ENCODE measurements at places on chromosomes 13 and 19.

GRCh38 chr19:48613852-48614435 lies 932 bp downstream of the FAM83E start:
- no peak for DNase-seq

DNA sequence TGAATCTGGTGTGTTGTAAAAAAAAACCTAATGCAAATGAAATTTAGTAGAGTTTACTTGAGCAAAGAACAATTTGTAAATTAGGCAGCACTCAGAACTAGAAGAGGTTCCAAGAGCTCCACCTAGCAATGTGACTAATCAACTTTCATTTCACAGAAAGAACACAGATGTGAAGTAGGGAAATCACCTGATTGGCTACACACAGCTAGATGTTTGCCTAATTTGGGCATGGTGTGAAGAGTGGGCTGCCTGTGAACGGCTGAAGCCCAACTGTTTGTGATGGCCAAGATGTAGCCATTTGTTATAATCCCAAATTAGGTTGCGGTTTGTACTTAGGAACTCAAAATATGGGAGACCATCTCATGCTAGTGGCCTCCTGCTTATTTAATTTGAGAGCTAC lies 724.4 kb upstream of the SLITRK5 start:
- no peak for DNase-seq

- DNase-seq = peak; percentile 33
These were observed 344.4 kb upstream of the PCDH9 start for GRCh38 chr13:67574320-67575233.

DNA sequence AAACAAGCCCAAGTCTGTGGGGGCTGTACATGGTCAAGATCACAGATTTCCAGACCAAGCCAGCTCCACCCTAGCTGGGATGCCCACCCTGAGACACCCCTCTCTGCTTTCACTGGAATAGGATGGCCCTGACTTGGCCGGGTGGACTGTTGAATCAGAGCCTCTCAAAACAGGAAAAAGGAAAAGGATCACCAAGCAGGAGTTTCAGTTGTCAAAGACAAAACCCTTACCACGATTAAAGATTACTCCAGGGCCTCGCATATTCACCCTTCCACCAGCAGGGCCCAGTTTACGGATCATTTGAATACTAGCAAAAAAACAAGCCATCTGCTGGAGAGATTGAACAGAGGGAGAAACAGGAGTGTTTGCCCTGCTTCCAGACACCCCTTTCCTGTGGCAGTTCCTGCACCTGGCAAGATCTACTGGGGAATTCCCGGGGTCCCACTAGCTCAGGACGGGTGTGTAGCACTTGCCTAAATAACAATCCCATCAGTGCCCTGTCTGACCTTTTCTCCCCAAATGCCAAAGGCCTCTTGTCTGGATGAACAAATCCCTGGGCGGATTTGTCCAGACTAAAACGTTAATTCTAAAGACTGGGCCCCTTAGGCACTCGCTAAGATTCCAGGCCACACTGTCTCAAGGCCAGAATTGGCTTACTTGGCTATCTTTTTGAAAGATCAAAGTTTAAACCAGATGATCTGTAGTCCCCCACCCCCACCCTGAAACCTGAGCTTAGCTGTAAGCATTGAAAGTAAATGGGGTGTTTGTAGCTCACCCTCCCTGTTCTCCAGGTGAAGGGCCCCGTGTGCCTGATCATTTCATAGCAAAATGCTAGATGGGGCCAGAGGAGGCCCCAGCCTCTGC lies 38.4 kb downstream of the ACTN4 start:
- no peak for DNase-seq

- DNase-seq = no peak
These were observed 1.1 kb downstream of the SAFB2 start for GRCh38 chr19:5621311-5621944.

GRCh38 chr13:28568286-28568685 lies 73.4 kb upstream of the FLT1 start:
- DNase-seq = peak; percentile 23

DNA sequence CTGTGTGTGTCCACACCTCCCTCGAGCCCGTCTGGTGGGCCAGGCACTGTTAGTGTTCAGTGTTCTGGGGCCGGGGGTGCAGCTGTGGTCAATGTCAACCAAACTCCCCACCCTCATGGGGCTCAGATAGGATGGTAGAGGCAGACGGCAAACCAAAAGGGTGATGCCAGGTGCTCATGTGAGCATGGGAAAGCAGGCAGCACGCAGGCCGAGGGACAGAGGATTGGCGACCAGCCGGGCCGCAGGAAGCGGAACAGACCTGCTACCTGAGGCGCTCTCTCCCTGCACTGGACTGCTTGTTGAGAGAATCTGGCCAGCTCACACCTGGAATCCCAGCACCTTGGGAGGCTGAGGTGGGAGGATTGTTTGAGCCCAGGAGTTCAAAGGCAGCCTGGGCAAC lies 29.1 kb downstream of the DHX34 start:
- no peak for DNase-seq

DNA sequence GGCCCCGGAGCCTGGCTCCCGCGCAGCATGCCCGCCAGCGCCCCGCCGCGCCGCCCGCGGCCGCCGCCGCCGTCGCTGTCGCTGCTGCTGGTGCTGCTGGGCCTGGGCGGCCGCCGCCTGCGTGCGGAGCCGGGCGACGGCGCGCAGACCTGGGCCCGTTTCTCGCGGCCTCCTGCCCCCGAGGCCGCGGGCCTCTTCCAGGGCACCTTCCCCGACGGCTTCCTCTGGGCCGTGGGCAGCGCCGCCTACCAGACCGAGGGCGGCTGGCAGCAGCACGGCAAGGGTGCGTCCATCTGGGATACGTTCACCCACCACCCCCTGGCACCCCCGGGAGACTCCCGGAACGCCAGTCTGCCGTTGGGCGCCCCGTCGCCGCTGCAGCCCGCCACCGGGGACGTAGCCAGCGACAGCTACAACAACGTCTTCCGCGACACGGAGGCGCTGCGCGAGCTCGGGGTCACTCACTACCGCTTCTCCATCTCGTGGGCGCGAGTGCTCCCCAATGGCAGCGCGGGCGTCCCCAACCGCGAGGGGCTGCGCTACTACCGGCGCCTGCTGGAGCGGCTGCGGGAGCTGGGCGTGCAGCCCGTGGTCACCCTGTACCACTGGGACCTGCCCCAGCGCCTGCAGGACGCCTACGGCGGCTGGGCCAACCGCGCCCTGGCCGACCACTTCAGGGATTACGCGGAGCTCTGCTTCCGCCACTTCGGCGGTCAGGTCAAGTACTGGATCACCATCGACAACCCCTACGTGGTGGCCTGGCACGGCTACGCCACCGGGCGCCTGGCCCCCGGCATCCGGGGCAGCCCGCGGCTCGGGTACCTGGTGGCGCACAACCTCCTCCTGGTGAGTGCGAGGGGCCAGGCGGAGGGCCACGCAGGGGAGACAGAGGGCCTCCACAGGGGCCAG lies at the start of gene KL:
TSS of gene KL (plus strand) at position 10 of the 909 bp plus-strand sequence. CDS start at position 28, 18 bp downstream.
- no peak for DNase-seq

DNA sequence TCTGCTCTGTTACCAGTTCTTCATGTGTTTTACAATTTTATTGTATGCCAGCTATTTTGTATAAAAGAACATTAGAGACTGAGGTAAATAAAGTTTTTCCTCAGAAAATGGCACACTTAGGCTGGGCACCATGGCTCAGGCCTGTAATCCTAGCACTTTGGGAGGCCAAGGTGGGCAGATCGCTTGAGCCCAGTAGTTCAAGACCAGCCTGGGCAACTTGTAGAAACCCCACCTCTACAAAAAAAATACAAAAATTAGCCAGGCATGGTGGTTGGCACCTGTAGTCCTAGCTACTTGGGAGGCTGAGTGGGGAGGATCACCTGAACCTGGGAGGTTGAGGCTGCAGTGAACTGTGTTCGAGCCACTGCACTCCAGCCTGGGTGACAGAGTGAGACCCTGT lies 32.0 kb downstream of the CCDC8 start:
- DNase-seq = no peak

DNA sequence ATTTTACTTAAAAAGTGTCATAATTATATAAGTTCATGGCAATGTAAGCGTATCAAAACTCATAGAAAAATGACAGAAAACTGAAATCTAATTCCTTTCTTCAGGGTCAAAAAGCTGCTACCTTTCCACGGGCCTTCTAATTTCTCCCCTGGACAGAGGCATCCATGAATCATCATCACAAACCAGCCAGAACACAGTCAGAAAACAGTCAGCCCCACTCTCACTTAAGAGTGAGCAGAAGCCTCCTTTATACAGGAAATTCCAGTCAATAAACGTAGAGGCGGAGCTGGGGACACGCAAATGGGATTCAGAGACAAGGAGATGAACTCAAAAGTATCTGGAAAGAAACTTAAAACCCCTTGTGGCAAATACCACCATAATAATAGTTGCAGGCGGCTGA lies 54.2 kb upstream of the ABCC4 start:
- peak; percentile 20 for DNase-seq

DNA sequence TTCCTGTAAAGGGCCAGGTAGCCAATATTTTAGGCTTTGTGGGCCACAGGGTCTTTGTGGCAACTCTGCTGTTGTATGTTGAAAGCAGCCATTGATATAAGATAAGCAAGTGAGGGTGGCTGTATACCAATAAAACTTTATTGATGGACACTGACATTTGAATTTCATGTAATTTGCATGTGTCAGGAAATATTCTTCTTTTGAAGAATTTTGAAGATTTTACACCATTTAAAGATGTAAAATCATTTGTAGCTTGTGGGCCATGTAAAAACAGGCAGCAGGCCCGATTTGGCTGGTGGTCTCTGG lies 2.4 kb upstream of the CTU1 start:
- DNase-seq = no peak

- DNase-seq = no peak
These were observed 136.1 kb downstream of the ZDHHC20 start for GRCh38 chr13:21322988-21323387.

DNA sequence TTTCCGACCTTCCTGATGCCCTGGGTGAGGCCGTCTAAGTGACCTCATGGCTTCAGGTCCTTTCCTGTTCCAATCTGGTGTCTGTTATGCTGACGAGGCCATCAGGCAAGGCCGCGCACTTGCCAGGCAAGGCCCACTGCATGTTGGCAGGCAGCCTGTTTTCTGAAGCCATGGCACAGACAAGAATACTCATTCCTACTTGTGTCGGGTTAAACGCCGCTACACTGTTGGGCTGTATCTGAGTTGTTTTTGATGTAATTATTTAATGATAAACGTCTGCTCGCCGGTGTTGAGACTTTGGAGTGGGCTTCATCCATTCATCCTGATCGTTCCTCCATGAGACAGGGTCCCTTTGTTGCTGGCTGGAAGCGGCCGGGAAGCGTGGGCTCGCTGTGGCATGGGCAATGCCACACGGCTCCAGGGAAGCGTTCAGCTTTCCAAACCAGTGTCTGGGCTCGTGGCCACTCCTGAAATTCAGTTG lies 92.1 kb downstream of the ATP11A start:
- no peak for DNase-seq

GRCh38 chr19:5247957-5248705 lies 92.5 kb downstream of the PTPRS start:
- no peak for DNase-seq

GRCh38 chr13:21796066-21796465 lies 125.2 kb downstream of the FGF9 start:
- DNase-seq = no peak

- no peak for DNase-seq
These were observed 2.3 kb upstream of the CD320 start for GRCh38 chr19:8310342-8311055.

DNA sequence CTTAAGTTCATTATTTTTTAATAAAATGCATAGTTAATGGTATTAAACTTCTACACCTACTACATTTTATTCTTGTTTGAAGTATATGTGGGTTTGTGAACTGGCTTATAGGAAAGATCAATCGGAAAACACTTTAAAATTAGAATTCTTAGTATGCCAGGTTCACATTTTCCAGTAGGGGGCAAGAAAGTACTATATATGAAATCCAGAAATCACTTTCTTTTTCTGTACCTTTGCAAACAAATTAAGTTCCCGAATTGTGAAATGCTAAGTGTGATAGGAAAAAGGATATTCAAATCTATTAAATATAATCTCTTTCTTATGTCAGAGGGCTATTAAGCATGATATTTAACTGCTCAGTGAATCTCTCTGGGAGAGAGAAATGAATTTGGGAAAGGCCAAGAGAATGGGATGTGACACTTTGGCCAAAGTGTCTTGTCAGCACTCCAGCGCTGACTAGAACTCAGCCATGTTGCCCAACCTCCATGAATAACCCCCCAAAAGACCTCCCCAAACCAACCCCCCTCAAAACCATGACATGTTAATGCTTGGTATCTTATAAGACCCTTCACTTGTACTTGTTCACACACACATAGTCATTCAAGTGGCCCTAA lies 122.6 kb upstream of the SLC10A2 start:
- DNase-seq = no peak

DNA sequence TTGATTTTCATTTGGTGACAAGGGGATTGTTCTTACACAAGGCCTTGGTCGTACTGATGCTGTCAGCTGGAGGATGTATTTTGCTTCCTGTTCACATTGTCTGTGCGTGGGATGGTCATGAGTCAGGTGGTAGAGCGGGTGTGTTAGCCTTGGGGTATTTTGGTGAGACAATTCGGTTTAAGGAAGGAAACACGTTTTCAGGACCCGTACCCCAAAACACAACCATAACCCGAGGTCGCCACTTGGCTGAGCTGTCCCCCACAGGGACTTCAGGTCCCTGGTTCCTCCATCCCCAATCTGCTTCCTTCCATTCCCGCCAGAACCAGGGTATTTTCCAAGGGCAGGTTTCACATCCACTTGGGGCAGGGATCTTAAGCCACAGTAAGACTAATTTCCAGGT lies 15.0 kb downstream of the MYO9B start:
- DNase-seq = no peak

- no peak for DNase-seq
These were observed 279.2 kb upstream of the PRR20A start for GRCh38 chr13:56861476-56861875.

DNA sequence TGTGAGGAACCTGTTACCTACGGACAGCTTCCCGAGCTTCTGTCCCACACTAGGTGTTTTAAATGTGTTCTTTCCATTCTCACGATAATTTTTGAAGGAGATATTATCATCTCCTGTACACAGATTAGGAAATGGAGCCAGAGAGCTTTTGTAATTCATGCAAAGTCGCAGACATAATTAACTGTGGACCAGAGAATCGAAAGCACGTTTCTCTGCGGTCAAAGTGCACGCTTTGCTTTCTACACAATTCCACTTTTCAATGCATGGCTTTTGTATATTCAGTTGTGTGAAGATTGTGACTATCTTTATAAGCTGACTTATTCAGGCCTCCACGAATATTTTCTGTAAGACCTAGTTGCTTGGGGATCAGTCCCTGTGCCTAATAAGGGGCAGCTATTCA lies 81.7 kb upstream of the SLC10A2 start:
- no peak for DNase-seq

GRCh38 chr19:49749771-49750170 lies 13.3 kb downstream of the TSKS start:
- no peak for DNase-seq

- no peak for DNase-seq
These were observed 7.1 kb upstream of the ACTN4 start for GRCh38 chr19:38640368-38640767.

GRCh38 chr19:5232798-5233505 lies 107.7 kb downstream of the PTPRS start:
- DNase-seq = no peak

All from AG04450 (cell line).